ENCODE measurements at places on chromosomes 7 and 10.

DNA sequence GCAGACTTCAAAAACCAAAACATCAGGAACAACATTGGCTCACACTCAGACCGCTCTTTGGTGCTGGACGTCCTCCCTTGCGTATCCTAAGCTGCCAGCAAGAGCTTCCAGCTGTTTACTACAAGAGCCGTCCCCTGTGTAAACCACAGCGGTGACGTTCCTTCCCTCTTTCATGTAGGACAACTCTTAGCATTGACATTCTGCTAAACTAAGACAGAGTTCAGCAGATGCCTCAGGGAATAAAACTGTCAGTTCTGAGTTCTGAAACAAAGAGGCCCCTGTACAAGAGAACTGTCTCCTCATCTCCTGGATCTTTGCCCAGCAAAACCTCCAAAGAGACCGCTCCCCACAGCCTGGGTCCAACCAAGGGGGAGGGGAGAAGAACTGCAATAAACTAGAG, 57.8 kb upstream of the OPALIN start:
- DNase-seq, result no peak

DNA sequence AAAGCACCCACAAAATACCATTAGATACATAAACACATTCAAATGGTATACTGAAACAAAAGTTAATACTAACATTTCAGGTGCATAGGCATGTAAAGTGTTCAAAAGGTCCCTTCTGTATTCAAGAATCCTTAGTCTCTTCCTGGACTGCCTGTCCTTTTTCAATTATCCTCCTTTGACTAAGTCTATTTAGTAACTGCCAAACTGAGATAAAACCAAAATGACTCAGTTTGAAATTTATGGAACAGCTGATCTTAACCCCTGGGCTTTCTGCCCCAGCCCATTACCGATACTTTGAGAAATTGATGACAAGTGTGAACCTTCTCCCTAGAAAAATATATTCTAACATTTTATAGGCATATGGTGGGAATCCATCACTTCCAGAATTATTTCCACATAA, 5.4 kb downstream of the EPC1 start:
- DNase-seq, result no peak

GRCh38 chr10:14787938-14788337, 13.2 kb upstream of the FAM107B start:
- no peak for DNase-seq

DNA sequence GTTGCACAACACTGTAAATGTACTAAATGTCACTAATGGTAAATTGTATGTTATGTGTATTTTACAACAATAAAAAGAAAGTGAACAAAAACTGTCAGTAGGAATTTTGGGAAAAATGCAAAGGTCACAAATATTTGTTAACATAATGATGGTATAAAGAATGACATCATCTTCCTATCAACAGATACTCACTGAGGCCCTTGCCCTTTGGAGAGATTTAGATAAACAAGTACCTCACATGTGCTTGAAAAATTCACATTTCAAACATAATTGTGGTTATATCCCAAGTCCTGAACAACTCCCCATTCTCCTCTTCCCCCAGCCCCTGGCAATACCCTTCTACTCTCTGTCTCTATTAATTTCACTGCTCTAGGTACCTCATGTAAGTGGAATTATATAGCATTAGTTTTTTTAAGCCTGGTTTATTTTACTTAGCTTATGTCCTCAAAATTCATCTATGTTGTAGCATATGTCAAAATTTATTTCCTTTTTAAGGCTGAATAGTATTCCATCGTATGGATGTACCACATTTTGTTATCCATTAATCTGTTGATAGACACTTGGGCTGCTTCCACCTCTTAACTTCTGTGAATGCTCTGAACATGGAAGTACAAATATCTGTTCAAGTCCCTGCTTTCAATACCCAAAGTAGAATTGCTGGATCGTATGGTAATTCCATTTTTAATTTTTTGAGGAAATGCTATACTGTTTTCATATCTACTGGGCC, 90.5 kb downstream of the WIPF3 start:
- no peak for DNase-seq

DNA sequence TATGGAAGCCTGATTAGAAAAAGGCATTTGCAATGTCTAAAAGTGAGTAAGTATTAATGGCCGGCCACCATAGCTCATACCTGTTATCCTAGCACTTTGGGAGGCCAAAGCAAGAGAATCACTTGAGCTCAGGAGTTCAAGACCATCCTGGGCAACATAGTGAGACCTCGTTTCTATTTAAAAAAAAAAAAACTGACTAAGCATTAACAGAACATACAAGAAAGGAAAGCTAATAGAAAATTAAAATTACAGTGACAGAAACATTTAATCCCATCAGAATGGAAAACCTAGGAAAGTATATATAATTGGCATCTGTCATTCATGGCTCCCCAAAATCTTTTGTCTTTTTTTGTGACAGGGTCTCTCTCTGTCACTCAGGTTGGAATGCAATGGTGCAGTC, 55.9 kb downstream of the AOC1 start:
- DNase-seq, result no peak

- no peak for DNase-seq
These were observed 116.3 kb downstream of the CUX1 start for GRCh38 chr7:101933688-101934121.

DNA sequence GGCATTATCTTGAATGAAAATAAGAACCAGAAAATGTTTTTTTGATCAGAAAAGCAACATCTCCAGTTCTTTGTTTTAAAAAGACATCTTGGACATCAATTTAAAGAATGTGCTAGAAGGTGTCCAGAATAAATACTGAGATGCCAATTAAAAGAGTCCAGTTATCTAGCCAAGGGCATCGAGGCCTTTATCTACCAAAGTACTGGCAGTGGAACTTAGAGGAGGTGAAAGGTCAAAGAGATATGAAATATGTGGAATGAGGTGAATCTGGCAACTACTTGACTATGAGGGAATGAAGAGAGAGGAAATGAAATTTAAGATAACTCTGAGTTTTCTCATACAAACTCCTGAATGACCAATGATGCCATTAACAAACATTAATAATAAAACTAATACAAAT, 154.3 kb upstream of the GNAI1 start:
- no peak for DNase-seq

GRCh38 chr7:6237011-6237410, 35.4 kb downstream of the CYTH3 start:
- no peak for DNase-seq

GRCh38 chr7:14606101-14606500, 296.4 kb downstream of the DGKB start:
- DNase-seq, result no peak

- no peak for DNase-seq
These were observed 89.3 kb upstream of the RET start for GRCh38 chr10:42987575-42987974.

GRCh38 chr7:129959471-129960203, 6.9 kb upstream of the UBE2H start:
- peak; percentile 53 for DNase-seq
